ENCODE measurements at places on chromosomes 11 and 22.

- DNase-seq: no peak
These were observed 50.1 kb downstream of the RELT start for GRCh38 chr11:73426219-73426850.

- no peak for DNase-seq
These were observed 82.4 kb upstream of the VPREB1 start for GRCh38 chr22:22161924-22162851.

DNA sequence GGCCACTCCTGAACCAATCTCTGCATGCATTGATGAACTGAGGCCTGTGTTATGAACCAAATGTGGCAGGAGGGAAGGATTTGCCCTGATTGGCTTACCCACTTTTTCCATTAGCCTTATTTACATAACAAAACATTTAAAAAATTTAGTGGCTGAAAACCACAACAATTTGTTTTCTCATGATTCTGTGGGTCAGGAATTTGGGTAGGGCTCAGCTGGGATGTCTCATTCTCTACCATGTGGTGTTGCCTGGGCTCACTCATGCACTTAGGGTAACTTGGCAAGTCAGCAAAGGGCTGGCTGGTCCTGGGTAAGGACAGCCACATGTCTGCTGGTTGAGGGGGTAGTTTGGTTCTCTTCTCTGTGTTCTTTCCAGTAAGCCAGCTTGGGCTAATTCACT is 35.1 kb upstream of the CYP2R1 start:
- no peak for DNase-seq

- no peak for DNase-seq
These were observed 799.3 kb downstream of the TBC1D22A start for GRCh38 chr22:47561766-47562165.

DNA sequence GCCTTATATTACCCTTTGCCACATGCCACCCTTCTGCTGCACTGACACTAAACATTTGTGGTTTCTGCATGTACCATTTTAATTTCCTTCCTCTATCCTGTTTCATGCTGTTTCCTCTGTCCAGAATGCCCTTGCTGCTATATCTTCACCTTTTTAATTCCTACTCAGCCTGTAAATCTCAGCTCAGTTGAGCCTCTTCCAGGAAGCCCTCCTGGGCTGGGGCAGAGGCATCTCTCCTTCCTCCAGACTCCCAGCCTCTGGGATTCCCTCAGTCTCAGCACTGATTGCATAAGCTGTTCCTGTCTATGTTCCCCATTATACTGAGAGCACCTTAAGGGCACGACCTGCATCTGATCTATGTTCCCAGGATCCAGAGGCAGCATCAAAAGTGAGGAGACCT is 98.7 kb downstream of the RNF169 start:
- no peak for DNase-seq

DNA sequence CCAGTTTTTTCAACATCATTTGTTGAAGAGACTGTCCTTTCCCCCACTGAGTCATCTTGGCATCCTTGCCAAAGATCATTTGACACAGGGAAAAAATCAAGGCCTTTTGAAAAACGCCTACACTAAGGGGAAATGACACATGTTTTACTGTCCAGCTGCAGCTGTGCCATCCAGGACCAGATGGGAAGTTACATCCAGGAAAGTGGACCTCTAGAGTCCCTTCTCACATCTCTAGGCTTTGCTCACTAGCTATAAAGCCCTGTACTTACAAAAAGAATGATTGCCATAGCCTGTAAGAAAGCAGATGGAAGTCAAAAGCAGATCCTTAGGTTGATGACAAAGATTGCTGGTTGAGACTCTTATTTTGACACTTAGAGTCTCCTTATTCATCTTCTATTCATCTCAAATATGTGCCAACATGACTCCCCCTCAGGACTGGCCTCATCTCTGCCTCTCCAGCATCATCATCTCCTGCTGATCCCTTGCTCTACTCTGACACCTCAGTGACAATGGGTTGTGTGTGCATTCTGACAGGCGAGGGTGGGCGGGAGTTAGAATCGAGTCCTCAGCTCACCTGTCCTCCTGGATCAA is 22.8 kb downstream of the OSBP2 start:
- DNase-seq: peak; percentile 75

Measured in SW 1271 (cell line).